RPMI7951 (cell line): ENCODE measurements at places on chromosomes 2 and 18. TPM values are rescaled to one million over a fixed set of nuclear protein-coding genes. Genes with fewer than 3 reads are reported as not detected.
A peak's percentile ranks its signal among the peaks of the same experiment; 100 is the strongest.

DNA sequence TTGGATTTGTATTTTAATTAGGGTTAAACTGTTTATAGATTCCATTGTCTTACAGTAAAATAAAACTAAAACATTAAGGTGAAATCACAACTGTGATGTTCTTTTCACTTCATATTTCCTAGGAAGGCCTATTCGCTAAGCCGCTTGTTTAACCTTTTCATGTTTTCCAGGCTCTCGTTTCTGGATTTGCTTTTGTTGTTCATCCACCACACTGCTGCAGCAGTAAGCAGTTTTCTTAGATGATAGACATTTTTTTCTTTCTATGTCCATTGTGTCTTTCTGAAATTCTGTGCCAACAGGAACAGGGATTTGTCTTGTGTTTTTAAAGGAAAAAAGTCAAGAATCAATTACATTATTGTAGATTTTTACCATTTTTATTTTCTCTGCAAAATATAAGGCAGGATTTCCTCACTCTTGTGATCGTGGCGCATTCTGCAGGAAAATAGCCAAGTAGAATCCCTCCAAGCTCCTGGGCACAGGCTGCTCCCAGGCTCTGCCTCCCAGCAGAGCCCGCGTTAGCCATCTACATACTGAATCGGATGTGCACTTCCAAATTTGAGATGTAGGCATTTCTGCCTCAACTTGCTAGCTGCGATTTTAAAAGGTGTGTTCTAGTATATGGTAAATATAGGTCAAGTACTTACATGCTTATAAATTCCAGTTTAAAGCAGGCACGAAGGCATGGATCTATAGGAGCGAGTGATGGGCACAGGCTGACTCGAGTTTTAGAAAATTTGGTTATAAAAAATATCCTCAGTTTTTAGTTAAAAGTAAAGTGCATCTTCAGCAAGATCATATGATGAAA is 10.2 kb downstream of the TSHZ1 start:
- DNase-seq: no peak

DNA sequence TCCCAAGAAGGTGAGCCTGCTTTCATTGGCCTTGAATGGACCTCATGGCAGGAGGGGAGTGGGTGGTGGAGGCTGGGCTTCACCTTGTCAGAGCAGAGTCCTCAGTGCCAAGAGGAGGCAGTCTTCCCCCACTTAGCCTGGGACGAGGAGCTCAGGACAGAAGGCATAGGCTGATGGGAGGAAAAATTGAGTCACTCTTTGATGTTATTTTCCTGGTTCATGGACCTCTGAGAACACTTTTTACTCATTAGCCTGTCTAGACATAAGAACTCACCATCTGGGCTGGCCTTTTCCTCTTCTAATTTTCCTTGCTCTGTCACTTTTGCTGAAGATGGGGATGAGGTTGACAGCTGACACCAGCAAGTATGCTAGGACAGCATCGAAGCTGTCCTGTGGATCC is 225.7 kb upstream of the TNP1 start:
- DNase-seq: peak; percentile 84

DHRS9 gene
- total RNA-seq: not detected in 2 replicates

DNA sequence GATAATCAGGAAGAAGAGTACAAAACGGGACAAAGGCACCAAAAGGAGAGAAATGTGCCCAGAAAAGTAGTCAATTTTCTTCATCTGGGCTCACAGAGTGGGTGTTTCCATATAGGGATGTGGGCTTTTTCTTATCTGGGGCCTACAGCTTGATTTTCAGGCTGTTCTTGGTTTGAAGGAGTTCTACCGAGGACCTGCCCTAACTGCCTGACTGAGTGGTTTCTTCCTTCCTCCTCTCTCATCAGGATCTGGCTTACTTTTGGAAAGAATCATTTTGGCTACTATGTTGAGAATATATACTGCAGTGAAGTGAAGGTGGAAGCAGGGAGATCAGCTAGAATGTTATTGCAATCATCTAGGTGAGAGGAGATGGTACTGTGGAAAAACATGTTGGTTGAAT is 316.7 kb downstream of the LRP1B start:
- no peak for DNase-seq

G6PC2 gene
- total RNA-seq: not detected in 2 replicates

- no peak for DNase-seq
Measured at GRCh38 chr2:213166109-213166508, 14.7 kb upstream of the IKZF2 start.

- no peak for DNase-seq
Measured at GRCh38 chr18:63956755-63957154, 7.7 kb downstream of the HMSD start.

- no peak for DNase-seq
Measured at GRCh38 chr2:217631115-217631514, 371.7 kb downstream of the TNS1 start.

DNA sequence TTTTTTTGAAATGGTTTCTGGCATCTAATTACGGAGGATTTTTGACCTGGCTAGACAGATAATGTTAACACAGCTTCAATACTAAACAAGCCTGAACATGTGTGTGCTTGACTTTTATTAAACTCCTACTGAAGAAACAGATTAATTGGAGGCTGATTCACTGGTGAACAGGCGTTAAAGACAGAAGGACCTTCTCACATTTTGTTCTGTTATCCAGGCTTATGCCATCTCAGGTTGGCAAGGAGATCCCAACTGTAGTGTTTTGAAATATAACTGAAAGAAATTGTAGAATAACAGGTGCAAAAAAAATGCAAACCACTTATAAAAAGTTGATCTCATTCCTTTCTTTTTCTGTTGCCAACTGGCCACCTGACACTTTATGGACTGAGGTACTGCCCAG is 269.6 kb downstream of the ARHGAP15 start:
- no peak for DNase-seq

KCTD1 gene
- 17.8 and 19.2 TPM in 2 replicates for total RNA-seq

C2orf72 gene
- total RNA-seq: 0.39 and 0.48 TPM in 2 replicates

GRCh38 chr18:38933910-38934510 is 1368.4 kb upstream of the CELF4 start:
- no peak for DNase-seq

RABL2A gene
- 3.9 and 4.3 TPM in 2 replicates for total RNA-seq

UGT1A6 gene
- total RNA-seq: not detected in 2 replicates

GRCh38 chr2:178700922-178701342 is 106.3 kb downstream of the TTN start:
- peak; percentile 34 for DNase-seq

DNA sequence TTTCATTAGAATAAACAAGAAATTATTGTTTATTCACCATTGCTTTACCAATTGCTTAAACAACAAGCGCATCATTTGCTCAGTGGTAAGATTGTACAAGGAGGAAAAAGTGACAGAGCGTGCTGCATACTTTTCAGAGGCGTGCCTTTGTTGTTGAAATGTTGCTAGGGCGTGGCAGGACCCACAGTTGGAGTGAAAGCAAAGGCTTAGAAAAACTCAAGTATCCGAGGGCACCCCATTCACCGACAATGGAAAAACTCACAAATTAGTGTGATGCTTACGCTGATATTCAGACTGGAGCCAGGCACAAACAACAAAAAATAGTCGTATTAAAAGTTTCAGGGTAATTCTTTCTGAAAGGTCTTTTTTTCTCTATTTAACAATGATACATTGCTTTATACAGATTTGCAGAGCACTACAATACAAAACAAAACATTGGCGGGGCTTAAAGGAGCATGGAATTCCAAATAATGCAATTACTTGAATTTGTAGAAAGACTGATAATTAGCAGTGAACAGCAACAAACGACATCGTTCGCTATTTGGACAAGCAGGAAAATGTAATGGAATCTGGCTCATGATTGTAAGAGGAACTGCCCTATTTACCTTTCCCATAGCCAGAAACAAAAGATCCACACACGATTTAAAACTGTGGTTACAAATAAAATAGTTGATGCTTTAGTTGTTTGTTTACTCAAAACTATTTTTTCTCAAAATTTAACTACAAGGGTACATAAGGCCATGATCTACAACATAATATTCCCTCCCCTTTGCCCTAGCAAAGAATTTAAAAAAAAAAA is 37.8 kb upstream of the RTTN start:
- DNase-seq: peak; percentile 42

- peak; percentile 86 for DNase-seq
Measured at GRCh38 chr2:237306083-237306786, 107.7 kb downstream of the COL6A3 start.

GRCh38 chr2:231392431-231393148 is 2.9 kb upstream of the B3GNT7 start:
- DNase-seq: no peak

DNA sequence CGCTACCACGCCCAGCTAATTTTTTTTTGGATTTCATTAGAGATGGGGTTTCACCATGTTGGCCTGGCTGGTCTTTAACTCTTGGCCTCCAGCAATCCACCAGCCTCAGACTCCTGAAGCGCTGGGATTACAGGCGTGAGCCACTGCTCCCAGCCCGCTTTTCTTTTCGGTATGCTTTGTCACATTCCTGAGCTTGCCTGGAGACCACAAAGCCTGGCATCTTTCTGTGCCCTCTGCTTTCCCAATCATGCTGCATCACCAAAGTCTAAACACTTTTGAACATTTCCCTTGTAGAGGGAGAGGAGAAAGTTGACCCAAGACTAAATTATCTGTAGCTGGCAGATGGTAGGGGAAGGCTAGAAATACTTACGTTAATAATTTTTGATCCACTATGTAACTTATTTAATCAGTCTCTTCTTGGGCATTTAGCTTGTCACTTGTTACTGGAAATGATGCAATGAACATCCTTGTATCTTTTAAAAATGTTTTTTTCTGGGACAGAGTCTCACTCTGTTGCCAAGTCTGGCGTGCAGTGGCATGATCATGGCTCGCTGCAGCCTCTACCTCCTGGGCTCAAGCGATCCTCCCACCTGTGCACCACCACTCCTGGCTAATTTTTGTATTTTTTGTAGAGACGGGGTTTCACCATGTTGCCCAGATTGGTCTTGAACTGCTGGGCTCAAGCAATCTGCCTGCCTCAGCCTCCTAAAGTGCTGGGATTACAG is 2.7 kb upstream of the NPC1 start:
- DNase-seq: peak; percentile 68

PTRHD1 gene
- 56.4 and 72.4 TPM in 2 replicates for total RNA-seq
